ENCODE measurements at places on chromosomes 7 and 10. TPM values are rescaled to one million over a fixed set of nuclear protein-coding genes. Genes with fewer than 3 reads are reported as not detected.

The PILRA gene
- total RNA-seq = 3.0 TPM

The FBXL13 gene
- 2.2 TPM for total RNA-seq

- peak; percentile 59 for DNase-seq
Observed at GRCh38 chr10:15719899-15720634, at the start of gene ITGA8. TSS of gene ITGA8 (minus strand) at chr10:15719922. CDS start at chr10:15719771, 151 bp downstream.

- no peak for DNase-seq
Observed at GRCh38 chr10:104762793-104763192, 121.7 kb downstream of the SORCS3 start.

- no peak for DNase-seq
Observed at GRCh38 chr10:1559761-1560160, 177.6 kb downstream of the ADARB2 start.

DNA sequence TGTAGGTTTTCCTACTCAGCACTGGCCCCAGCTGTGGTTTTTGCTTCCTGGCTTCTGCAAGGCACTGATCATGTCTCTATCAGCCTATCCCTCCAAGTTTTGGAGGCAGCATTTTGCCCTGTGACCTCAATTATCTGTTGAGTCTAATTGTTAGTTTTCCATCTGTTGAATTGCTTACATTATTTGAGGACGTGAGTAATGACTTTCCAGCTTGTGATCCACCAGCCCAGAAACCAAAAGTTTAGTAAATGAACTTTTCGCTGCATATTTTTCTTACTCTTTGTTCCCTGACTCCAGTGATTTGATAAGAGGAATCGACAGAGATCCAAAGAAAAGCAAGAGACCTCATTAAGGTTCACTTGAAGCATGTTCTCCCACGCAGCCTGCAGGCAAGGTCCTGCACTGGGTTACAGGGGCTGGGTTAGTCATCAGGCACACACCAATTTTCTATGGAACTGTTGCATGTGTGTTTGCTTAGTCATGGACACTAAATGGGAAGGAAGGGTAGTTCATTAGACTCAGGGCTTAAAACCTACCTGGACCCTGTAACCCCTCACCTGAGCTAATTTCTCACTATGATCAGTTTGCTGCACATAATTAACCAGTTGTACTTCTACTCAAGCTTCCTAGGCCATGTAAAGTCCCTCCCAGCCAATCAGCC is 57.2 kb downstream of the AKR1E2 start:
- DNase-seq = no peak
